ENCODE measurements at places on chromosomes 13 and 19.
A peak's percentile ranks its signal among the peaks of the same experiment; 100 is the strongest.

- DNase-seq = no peak
Measured at GRCh38 chr19:23394511-23394910, 760 bp downstream of the ZNF91 start.

DNA sequence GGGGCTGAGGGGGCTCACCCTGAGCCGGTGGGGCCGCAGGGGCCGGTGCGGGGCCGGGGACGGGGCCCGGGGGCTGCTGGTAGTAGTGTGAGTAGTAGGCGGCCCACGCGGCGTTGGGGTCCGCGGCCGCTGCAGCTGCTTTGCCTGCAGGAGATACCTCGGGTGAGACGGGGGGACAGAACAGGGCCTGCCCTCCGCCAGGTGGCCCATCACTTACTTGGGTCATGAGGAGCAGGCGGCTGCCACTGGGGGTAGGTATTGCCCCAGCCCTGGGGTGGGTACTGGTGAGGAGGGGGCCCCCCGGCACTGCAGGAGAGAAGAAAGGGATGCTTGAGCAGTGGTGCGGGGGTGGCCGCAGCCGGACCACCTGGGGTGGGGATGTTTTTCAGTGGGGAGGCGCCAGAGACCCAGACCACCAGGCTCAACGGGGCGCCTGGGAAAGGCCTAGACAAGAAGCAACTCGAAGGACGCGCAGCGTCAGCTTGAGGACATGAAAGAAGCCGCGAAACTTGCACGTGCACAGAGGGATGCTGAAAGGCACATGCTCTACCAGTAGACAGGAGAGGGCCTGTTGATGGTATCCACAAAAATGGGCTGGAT lies 8.9 kb downstream of the KHSRP start:
- DNase-seq = peak; percentile 13

GRCh38 chr19:5695649-5696195 lies 5.6 kb downstream of the RPL36 start:
- no peak for DNase-seq

- DNase-seq = no peak
Measured at GRCh38 chr13:63026285-63026797, 1610.7 kb upstream of the PCDH20 start.

- no peak for DNase-seq
Measured at GRCh38 chr19:44813070-44813840, 4.4 kb downstream of the BCAM start.

Data from D721Med (cell line).